ENCODE measurements at places on chromosomes 1 and 21.

- DNase-seq: no peak
Measured at GRCh38 chr1:41894808-41895483, 23.8 kb downstream of the HIVEP3 start.

GRCh38 chr1:225817611-225818061, 7.7 kb downstream of the EPHX1 start:
- DNase-seq: no peak

DNA sequence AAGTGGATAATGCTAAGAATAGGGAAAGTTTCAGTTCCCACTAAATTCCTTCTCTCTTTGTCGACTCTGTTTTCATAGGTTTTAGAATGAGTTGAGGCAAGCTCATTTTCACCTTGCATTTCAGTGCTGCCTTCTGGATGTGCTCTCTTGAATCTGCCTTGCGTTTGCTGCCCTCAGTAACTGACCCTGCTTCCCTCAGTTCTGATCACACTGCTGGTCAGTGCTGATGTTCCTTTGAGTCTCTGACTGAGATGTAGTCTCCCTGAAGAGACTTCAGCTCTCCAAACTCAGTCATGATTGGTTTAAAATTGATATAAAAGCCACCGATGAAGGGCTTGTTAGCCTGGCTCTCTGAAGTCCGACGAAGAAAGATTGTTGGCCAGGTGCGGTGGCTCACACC, 25.2 kb upstream of the HMGN1 start:
- DNase-seq: no peak

DNA sequence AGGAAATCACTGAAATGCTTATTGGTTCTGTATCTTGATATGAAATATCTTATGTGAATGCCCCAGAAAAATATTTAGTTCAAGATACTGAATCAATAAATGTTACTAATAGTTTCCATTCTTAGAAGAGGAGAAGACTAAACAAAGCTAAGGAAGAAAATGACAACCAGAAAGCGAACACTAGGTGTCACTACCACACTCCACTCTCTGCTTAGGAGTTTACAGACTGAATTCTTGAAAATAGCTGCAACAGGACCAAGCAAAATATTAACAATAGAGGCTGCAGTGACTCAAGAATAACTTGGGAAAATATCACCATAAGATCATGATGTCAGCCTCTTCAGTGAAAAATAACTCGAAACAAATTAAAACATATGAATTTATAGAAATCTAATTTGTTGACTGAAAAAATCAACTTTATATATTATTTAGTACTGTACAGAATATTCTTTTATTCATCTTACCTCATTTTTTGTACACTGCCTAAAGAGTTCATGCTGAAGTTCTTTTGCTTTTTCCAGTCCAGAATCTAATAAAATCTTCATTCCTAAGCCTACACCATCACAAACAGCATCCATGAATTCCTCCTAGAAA, 61.6 kb downstream of the KIF14 start:
- no peak for DNase-seq

- no peak for DNase-seq
Measured at GRCh38 chr1:11301601-11302000, 28.6 kb downstream of the UBIAD1 start.

GRCh38 chr1:154492115-154492514, 9.9 kb upstream of the TDRD10 start:
- no peak for DNase-seq

- DNase-seq: no peak
Measured at GRCh38 chr1:46102769-46103476, 29.5 kb downstream of the PIK3R3 start.

GRCh38 chr1:203089001-203089650, 3.3 kb upstream of the MYOG start:
- DNase-seq: no peak

DNA sequence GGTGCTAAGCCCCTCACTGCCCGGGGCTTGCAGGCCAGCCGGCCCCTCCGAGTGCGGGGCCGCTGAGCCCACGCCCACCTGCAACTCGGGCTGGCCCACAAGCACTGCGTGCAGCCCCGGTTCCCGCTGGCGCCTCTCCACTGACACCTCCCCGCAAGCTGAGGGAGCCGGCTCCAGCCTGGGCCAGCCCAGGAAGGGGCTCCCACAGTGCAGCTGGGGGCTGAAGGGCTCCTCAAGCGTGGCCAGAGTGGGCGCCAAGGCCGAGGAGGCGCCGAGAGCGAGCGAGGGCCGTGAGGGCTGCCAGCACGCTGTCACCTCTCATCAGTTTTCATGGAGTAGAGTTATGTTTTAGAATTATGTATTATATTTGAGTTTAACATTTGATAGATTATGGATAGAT, 176.5 kb upstream of the FAM78B start:
- no peak for DNase-seq

- no peak for DNase-seq
Measured at GRCh38 chr1:16241221-16241708, 4.3 kb upstream of the CPLANE2 start.

GRCh38 chr1:111236806-111237205, 9.3 kb downstream of the CHI3L2 start:
- no peak for DNase-seq

DNA sequence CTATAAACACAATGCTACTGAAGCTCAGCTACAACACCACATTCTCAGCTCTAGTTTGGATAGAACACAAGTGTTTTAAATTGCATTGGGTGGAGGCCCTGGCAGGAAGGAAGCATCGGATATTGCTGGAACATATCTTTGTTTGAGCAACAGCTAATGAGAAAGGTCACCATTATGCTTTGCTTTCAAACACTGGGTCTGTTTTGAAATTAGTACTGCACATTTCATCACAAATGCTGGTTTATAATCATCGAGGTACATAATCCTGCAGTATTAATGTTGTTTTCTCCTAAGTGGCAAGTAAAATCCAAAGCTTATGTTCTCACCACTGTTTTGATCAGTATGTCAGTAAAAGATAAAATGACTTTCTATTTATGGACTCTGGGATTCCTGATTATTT, 61.5 kb upstream of the ARHGAP29 start:
- no peak for DNase-seq

DNA sequence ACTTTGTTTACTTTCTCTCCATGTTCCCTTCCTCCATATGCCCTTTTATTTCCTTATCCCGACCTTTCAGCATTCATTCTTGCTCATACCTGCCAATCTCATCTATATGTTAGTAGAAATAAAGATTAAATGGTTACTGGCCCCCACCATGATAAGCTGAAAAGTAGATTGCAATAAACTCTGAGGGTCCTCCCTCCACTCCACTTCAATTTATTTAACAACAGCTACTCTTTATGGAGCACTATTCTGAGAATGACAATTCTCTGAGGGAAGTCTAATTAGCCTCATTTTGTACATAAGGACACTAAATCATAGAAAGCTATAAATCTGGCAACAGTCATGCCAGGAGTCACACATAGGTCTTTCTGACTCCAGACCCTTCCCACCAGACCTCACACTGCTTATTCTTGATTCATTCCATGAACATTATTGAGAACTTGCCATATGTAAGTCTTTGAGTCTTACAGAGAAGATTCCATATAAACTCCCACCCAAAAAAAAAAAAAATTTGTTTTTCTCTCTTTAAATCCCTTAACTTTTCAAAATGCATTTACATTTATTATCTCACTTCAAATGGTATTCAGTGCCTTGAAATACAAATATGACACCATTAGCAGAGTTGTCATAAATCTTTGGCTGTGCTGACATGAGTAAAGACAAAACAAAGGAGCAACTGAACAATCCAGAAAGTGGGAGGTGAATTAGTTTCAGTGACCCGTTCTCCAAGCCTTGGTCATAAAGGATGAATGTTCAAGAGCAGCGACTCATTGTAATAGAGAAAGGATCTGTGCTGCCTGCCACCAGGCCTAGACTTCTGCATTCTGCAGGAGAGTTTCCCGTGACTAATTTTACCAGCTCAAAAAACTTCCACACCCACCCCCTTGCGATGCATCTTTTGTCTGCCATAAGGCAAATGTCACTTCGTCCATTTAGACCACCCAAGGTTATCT, 28.5 kb downstream of the PALMD start:
- no peak for DNase-seq

DNA sequence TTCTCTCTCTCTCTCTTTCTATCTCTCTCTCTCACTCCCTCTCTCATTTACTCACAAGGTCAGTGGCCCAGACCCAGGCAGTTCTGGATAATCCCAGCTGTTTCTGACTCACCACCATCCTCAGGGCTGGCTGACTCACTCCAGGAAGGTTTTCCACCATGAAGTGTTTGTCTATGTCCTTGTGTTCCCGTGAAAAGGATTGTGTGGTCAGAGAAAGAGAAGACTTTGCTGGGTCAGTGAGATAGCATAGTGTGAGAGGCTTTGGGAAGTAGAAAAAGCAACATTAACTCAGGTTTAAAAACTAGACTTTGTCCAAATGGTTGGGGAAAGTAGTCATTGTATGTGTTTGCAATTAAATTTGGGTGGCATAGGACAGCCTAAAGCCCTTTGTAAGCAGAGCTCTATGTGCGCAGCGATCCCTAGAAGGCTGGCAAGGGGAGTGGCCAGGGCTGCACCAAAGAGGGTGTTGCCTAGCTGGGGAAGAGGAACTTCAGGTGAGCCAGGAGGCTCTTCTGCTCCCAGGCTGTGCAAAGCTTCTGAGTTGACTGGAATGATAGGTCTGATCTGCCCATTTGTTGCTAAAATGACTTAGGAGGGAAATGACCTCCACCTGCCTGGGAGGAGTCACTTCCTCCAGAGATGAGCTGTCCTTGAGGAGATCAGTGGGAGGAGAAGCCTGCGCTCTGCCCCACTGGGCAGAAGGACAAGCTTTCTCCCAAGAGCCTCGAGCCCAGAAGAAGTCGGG, 4.9 kb upstream of the CAPN2 start:
- DNase-seq: no peak

GRCh38 chr1:54274448-54274847, 74.5 kb downstream of the MRPL37 start:
- DNase-seq: no peak

GRCh38 chr21:44925378-44925755, 4.7 kb upstream of the ITGB2 start:
- no peak for DNase-seq

GRCh38 chr1:89112871-89113613, 12.9 kb downstream of the GBP2 start:
- no peak for DNase-seq

DNA sequence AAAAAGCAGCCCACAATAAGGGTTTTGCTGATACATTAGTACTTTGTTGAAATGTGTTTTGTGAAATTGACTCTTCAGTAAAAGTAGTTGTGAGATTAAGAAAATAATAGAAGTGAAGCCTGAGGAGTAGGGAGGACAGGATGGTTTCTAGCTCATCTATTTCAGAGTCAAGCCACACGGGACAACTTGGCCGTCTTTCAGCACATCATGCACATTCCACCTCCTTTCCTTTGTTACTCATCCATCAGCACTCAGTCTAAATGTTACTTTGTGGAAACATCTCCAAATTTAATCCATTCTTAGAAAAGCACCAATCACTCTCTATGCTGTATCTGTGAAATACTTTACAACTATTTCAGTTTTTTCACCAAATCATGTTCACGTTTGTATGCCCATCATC, 223.3 kb downstream of the FGGY start:
- DNase-seq: no peak

DNA sequence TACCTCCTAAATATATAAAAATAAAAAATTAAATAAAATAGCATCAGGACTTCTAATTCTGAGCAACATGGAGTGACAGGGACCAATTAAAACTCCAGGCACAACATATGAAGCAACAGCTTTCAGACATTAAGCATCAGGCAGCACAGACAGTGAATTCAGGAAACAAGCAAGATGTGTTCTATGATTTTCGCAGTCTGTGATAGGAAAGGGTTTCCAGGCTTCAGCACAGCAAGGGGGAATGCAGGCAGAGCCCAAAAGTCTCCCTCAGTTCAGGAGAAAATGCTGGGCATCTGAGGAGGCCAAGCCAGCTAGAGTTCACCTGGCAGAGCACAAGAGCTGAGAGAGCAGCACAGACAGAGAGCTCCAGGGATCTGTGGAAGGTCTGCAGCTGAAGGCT, 22.2 kb upstream of the CTTNBP2NL start:
- no peak for DNase-seq

DNA sequence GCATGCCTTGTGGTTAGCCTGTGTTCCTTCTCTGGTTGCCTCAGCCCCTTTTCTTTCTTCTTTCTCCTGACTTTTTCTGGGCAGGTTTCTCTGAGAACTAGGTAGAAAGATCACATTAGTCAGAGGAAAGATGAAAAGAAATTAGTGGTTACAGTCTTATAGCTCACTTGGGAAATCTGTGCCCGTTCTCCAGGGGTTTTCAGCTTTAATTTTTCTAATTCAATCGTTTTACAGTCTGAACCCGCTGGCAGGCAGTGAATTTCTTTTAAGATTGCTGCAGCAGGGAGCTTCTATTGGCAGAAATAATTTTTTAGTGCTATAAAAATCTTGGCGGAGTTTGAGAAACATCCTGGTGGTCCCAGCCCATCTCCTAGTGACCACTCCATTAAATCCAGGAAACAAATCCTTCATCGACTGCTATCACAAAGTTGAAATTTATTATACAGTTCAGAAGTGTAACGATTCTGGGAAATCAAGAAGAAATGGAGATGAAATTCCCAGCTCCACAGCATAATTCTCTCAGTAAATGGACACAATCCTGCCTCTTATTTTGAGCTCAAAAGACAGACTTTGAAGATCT, 113.1 kb downstream of the PCP4 start:
- DNase-seq: no peak

- DNase-seq: no peak
Measured at GRCh38 chr1:95013950-95014574, 58.7 kb downstream of the ALG14 start.

GRCh38 chr1:246214708-246215509, 292.2 kb downstream of the SMYD3 start:
- DNase-seq: no peak

GRCh38 chr1:78038491-78038939, 7.3 kb upstream of the GIPC2 start:
- no peak for DNase-seq

- DNase-seq: no peak
Measured at GRCh38 chr1:51728611-51729155, 111.8 kb downstream of the OSBPL9 start.

GRCh38 chr1:25022361-25023189, 92.5 kb upstream of the RUNX3 start:
- peak; percentile 84 for DNase-seq

Data from stimulated activated CD8-positive, alpha-beta memory T cell treated with anti-CD3 and anti-CD28 coated beads, Interleukin-7, amount 100 ng/mL, for 1 hour (primary cell).